ENCODE measurements at places on chromosomes 12 and 14. TPM values are rescaled to one million over a fixed set of nuclear protein-coding genes. Genes with fewer than 3 reads are reported as not detected.
A peak's percentile ranks its signal among the peaks of the same experiment; 100 is the strongest.

- DNase-seq: peak; percentile 7
- H3K4me3 ChIP-seq: peak overlapping the region; percentile 99
- peaks cover 3% of the 10 kb centered on the region for H3K36me3 ChIP-seq
- peaks cover 42% of the 10 kb centered on the region for H3K4me1 ChIP-seq
Measured at GRCh38 chr12:14774906-14775635, 28.2 kb downstream of the WBP11 start.

DNA sequence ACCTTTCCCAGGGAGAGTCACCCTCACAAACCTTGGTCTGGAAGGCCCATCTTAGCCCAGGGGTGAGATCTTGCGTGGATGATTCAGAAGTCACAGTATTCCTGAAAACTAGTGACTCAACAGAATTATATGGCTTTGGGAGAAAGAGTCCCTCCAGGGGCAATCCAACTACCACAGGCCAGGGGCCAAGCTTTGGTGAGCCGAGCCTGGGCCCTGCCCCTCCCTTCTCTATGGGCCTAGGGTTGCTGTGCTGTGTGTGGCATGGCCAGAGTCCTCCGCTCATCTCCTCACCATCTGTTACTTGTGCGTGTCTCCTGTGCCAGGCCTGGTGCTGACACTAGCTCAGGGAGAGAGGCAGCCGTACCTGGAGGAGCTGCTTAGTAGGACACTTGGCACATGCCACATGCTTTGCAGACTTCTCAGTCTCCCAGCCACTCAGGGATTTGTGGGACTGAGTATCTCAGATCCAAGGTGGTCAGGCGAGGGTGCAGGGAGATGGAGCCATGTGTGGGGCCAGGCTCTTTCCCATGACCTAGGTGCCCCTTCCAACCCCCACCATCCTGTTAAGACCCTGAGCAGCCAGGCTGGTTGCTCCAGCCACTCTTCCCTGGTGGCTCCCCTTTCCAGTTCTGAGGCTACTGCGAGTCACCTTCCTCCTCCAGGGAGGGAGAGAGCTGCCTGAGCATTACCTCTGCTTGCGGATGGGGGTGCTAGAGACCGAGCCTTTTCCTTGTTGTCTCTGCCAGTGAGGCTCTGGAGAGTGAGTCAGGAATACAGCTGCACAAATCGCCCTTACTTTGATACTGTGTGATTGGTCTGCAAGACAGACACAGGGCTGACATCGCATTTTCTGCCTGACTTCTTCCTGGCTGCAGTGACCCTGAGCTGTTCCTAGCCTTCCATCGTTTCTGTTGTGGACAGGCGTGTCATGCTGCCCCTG lies 94.1 kb downstream of the SLC25A47 start:
- H3K4me3 ChIP-seq: no peak overlapping the region
- DNase-seq: no peak
- peaks cover 3% of the 10 kb centered on the region for H3K36me3 ChIP-seq
- H3K27ac ChIP-seq: no peak overlapping the region
- H3K27me3 ChIP-seq: no peaks in the 10 kb centered on the region

Gene GLIPR1L2
- total RNA-seq: 1.5 TPM

DNA sequence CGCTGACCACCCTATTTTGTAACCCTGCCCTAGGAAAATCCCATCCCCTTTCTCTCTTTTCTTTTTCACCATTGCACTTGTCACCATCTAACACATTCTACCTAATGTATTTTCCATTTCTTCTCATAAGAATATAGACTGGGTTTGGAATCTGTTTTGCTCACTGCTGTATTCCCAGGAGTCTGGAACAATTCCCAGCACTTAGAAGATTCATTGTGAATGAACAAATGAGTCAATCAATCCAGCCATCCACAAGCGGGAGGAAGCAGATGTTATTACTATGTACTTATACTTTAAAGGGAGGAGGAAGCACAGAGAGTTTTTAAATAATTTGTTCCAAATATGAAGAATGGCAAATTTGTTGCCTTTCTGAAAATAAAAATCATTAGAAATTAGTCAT lies 142.1 kb downstream of the KIF21A start:
- no peak overlapping the region for H3K4me3 ChIP-seq
- H3K36me3 ChIP-seq: peaks cover 17% of the 10 kb centered on the region
- no peaks in the 10 kb centered on the region for H3K27me3 ChIP-seq

DNA sequence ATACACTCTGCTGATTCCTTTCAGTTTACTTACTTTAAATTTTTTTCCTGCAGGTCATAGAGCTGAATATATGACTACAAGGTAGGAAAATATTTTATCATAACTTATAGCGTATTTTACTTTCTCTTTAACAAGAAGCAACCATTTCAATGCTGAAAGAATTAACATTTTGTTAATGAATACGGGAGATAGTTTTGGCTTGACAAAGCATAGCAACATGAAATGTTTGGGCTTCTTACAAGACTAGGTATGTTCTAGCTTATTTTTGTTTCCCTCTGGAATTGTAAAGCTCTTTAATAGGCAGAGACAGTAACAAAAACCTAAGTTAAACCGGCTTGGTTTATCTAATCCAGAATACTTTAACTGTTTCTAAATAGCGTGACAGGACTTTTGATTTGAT lies 135.2 kb downstream of the KICS2 start:
- H3K27ac ChIP-seq: no peak overlapping the region
- H3K4me1 ChIP-seq: peaks cover 3% of the 10 kb centered on the region
- H3K4me3 ChIP-seq: no peak overlapping the region
- no peaks in the 10 kb centered on the region for H3K36me3 ChIP-seq
- no peak for DNase-seq
- peaks cover 23% of the 10 kb centered on the region for H3K27me3 ChIP-seq

Gene BRMS1L
- 15.4 TPM for total RNA-seq
